ENCODE measurements at places on chromosomes 7 and 10.

DNA sequence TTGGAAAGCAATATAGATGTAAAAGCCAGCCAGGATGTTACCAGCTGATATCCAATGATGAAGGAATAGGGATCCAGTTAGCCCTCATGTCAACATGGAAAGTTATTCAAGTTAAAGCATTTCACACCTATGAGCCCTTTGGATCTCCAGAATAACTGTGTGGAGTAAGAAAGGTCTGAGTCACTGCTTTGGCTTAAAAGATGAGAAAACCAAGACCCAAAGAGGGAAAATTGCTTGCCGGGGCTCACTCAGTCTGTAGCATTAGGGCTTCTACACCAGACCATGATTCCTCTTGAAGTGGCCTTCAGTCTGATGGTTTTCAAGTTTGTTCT lies 12.6 kb downstream of the LSM5 start:
- DNase-seq, result no peak

DNA sequence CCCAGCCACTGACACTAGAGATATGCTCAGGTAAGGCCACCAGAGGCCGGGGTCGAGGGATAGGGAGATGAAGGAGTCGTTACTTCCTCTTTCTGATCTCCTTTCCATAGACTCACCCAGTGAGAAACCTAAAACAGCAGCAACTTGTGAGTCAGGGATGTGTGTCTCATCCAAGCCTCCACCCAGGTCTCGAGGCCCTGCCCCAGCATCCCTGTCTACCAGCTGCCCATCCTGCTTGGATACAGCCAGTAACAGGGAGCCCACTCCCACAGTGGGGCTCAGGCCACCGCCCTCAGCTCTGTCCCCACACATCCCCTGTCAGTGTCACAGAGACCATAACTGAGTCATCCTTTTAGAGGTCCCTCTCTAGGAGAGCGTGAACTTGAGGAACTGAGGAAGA lies 49.6 kb upstream of the CHST15 start:
- no peak for DNase-seq

DNA sequence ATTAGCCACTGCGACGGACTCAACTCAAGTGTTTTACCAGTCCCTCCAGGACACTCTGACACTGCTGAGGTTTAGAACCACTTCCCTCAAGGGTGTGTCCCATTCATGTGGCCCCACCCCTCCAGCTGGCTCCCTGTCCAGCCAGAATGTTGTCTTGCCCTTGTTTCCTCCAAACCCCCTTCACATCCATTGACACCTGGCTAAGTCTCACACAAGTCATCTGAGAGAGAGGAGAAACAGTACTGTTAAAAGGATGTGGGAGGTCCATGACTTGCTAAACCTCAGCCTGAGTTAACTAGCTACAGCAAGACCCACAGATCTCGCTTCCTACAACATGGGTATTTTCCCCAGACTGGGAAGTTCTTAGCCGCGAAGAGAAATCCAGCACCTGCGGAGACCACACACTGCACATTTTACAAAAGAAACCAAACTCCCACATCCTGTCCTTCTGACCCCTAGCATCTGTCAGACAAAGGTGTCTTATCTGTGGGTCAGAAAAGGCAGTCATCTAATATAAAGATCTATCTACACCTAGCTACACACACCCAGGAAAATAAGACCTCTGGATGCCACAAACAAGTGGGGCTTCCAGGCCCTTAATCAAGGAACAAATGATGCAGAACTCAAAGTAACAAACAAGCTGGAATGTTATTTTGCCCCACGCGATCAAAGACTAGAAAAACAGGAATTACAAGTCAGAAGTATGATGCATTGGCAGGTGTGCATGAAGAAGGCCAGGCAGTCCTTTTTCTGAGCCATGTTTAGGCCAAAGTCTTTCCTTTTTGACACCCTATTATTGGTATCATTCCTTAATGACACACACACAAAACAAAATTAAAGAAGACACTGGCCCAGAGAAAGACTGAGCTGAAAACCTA lies 13.9 kb downstream of the OSBPL3 start:
- DNase-seq, result no peak

DNA sequence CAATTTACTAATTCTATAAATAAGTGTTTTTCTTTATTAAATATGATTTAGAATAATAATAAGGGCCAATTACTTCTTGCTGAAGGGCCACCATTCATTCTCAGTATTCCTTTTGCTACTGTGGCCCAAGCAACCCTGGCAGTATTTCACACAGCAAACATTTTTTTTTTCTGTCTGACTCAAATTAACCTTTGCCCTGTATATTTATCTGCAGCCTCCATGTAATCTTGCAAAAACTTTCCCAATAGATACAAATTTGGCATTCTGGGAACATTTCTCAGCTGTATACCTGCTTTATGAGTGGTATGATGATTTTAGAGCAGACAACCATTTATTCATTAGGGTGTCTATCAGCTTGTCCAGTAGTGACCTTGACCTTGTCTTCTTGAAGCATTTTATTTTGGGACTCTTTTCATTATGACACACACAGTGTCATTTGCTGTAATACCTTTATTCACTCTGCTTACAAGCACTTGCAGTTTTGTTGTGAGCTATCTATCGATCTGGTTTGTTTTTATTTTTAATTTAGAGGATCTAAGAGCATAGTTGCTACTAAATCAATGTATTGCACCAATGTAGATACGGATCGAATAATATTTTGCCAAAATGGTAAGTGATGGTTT lies 159.7 kb upstream of the PLXDC2 start:
- no peak for DNase-seq

- DNase-seq, result no peak
Observed at GRCh38 chr10:22259280-22259679, 41.5 kb upstream of the EBLN1 start.

DNA sequence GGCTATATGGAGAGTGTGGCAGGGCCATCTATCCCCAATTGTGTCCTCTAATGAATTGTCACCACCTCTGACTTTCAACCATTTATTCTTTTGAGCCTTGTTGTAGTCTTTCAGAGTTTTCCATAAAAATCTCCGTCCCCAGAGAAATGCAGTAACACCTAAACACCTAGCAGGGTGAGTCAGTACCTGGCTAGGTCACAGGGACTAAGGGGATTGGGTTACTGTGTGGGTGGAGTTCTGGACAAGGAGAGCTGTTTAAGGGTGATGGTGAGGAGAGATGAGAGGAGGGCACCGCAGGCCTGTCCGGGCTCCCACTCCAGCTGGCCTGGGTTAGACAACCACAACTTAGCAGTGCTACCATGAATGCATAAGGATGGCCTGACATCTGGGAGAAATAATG lies 186.2 kb upstream of the LYZL1 start:
- no peak for DNase-seq

DNA sequence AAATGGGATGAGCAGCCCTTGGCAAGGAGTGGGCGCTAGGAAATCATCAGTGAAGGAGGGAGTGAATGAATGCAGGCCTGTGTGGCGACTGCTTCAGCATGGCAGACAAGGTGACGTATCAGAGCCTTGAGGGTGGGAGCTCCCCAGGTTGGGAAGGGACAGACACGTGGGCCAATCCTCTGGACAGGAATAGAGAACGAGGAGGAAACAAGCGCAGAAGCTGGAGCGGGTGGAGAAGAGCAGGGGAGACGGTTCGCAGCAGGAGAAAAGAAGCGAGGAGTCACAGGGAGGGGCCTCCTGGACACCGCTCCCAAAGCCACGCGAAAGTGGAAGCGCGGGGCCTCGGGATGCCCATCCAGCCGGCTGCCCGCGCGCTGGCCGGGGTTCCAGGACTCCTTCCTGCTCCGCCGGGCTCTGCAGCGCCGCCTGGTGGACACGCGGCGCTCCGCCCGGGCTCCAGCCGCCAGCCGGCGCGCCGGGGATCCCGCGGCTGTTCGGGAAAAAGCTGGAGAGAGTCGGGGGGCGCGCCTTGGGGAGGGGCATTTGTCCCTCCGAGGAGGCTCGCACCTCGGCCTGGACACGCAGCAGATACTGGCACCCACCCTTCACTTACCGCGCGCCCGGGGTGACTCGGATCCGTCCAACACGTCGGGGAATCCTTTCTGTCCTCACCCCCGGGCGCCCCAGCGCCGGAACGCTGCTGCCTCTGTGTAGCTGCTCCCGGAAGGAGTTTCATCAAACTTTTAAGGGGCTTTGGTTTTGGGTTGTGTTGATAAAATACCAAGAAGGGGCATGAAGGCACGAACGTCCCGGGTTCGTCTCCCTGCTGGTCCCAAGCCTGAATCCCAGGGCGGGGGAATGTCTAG lies 6.3 kb downstream of the ZNF503 start:
- DNase-seq, result no peak

Data from stimulated activated CD4-positive, alpha-beta T cell treated with anti-CD3 and anti-CD28 coated beads, TNF-alpha, amount 100 ng/mL, for 1 hour (primary cell).